ENCODE measurements at places on chromosomes 3 and 15.

GRCh38 chr15:63971427-63971805 lies 74.9 kb downstream of the DAPK2 start:
- no peak for DNase-seq

DNA sequence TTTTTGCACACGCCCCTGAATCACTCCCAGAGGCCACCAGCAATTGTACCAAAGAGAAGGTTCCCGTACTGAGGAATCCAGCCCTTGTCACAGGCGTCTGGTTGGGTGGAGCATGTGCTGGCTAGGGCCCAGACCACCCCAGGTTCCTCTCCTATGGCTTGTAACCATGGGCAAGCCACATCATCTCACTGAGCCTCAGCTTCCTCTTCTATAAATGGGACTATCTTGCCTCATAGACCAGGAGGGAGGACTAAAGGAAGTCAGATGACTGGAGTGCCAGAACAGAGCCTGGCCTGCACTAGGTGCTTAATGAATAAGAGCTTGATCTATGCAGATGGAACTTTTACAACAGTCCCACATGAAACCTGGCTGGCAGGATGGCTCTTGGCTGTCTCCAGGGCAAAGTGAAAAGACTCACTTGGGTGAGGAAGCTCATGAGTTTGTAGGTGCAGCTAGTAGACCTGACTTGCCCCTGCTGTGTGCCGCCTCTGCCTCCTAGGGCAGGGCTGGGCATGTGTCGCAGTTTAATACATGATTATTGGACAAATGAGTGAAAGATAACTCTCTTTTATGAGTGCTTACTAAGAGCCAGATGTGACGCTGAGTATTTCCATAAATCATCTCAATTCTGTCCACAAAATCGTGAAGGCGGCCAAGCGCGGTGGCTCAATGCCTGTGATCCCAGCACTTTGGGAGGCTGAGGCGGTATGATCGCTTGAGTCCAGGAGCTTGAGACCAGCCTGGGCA lies 29.3 kb downstream of the CTSH start:
- DNase-seq, result no peak

GRCh38 chr15:61226361-61227256 lies 2.5 kb downstream of the RORA start:
- no peak for DNase-seq

DNA sequence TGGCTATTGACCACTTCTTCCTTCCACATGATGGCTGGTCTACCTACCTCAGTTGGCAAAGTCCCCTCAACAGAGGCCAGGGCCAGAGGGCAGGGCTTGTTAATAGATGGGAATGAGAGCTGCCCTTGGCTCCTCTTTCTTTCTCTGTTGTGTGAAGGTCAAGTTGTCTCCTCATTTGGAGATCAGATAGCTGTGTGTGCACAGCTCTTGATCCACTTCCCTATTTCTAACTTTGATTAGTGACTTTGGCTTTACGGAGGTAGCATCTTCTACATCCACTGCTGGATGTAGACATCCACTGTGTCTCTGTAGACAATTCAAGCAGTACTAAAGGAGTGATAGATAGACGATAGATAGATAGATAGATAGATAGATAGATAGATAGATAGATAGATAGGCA lies 270.8 kb upstream of the LRRFIP2 start:
- no peak for DNase-seq

GRCh38 chr3:116033516-116033915 lies 410.2 kb downstream of the GAP43 start:
- DNase-seq, result no peak

GRCh38 chr15:73368301-73369136 lies at the start of gene HCN4:
Gene HCN4, minus strand, starts transcription at chr15:73368958. Its CDS starts 688 bp downstream, at chr15:73368270.
- DNase-seq, result peak; percentile 83

GRCh38 chr3:170473358-170473757 lies 54.7 kb downstream of the CLDN11 start:
- DNase-seq, result no peak

DNA sequence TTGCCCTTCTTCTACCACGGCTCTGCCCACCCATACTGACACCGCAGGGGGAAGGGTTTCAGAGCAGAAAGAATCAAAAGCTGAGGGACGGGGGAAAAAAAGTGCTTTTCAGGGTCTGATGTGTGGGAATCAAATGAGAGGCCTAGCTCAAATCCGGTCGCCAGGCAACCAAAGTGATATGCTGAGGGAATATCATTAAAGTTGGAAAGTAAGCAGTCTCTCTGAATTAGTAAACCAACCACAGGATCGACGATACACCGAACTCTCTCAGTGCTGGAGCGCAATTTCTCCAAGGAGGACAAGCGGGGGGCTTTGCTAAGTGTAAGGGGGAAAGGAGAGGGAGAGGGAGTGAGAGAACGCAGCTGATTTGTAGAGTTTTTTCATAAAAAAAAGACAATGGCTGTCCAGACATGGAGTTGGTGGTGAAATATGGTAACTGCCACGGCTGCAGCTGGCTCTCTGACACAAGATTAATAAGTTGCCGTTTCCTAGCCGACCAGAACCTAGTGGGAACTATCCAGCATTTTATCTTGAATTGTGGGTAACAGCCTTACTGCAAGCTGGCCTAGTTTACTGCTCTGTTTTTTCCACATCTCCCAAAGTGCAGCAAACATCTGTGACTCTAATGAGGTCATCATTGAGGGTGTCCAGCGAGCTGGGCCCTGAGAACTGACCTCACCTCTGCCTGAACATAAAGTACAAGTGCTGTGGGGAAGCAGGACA lies 530.2 kb downstream of the SOX2 start:
- peak; percentile 86 for DNase-seq

- peak; percentile 36 for DNase-seq
Measured at GRCh38 chr3:128316481-128316891, 150.2 kb downstream of the DNAJB8 start.

DNA sequence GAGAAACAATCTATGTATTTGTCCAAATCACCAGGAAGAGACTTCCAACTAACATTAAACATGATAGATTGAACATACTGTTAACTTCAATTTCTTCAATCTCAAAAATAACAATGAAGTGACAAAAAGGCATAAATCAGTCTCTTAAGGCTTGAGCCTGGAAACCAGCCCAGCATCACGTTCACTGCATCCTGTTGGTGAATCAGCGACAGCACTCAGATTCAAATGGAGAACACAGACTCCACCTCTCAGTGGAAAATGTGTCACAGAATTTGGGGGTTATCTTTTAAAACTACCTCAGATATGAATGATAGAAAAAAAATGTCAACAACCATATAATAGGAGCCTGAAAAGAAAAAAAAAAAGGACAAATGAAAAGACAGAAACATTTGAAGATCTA lies 212.0 kb downstream of the MINAR1 start:
- DNase-seq, result no peak

Measured in ecto neural progenitor cell (in vitro differentiated cells).